Psoas muscle (tissue), 8 donors: ENCODE measurements at places on chromosomes 6 and 20. TPM values are rescaled to one million over a fixed set of nuclear protein-coding genes. Genes with fewer than 3 reads are reported as not detected.

DNA sequence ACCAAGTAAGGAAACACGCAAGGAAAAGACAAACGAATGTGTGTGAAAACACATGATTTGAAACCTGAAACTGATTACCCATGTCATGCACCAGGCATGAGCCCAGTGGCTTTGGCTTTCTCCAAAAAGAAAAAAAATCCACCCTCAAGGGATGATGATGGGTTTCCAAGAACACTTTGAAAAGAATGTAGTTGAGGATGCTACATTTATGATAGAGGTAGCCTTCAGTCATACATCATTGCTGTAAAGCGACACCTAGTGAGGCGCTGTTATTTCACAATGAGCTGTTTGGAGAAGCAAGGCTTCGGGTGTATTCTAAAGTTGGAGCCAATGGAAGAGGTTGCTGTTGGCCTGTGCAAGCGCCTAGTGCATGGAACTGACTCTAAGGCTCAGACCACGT, 124.9 kb downstream of the SCML4 start:
- no peak overlapping the region for H3K27ac ChIP-seq
- H3K4me1 ChIP-seq = no peaks in the 10 kb centered on the region
- no peaks in the 10 kb centered on the region for H3K27me3 ChIP-seq
- no peaks in the 10 kb centered on the region for H3K36me3 ChIP-seq
- no peak for DNase-seq
- no peak overlapping the region for H3K4me3 ChIP-seq

KCNQ5 gene
- total RNA-seq = 90.7 TPM

- peak; percentile 36 for DNase-seq
- H3K27ac ChIP-seq = no peak overlapping the region
- H3K4me1 ChIP-seq = peaks cover 26% of the 10 kb centered on the region
- H3K27me3 ChIP-seq = no peaks in the 10 kb centered on the region
- H3K36me3 ChIP-seq = no peaks in the 10 kb centered on the region
These were observed 58.1 kb downstream of the RAB44 start for GRCh38 chr6:36755435-36756348.

DNA sequence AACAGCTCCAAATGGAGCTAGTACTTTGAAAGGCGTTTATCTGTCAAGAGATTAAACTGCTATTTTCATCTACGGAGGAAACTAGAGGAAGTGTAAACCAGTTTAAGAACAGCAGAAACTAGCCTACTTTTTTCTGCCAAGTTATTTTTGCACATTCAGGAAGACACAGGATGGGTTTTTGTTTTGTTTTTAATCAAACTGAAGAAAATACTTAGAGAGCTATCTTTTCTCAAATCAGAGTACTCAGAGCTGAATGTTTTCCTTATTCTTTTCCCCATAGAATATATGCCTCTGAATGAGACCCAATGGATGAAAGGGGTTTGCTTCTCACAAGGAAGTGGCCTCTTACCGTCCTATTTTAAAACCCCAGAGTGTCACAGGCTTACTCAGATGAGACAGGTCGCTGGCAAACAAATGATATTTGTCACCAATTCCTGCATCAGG, 538.5 kb downstream of the CD83 start:
- no peaks in the 10 kb centered on the region for H3K36me3 ChIP-seq
- no peak for DNase-seq
- peaks cover 12% of the 10 kb centered on the region for H3K4me1 ChIP-seq
- H3K27me3 ChIP-seq = no peaks in the 10 kb centered on the region

DNA sequence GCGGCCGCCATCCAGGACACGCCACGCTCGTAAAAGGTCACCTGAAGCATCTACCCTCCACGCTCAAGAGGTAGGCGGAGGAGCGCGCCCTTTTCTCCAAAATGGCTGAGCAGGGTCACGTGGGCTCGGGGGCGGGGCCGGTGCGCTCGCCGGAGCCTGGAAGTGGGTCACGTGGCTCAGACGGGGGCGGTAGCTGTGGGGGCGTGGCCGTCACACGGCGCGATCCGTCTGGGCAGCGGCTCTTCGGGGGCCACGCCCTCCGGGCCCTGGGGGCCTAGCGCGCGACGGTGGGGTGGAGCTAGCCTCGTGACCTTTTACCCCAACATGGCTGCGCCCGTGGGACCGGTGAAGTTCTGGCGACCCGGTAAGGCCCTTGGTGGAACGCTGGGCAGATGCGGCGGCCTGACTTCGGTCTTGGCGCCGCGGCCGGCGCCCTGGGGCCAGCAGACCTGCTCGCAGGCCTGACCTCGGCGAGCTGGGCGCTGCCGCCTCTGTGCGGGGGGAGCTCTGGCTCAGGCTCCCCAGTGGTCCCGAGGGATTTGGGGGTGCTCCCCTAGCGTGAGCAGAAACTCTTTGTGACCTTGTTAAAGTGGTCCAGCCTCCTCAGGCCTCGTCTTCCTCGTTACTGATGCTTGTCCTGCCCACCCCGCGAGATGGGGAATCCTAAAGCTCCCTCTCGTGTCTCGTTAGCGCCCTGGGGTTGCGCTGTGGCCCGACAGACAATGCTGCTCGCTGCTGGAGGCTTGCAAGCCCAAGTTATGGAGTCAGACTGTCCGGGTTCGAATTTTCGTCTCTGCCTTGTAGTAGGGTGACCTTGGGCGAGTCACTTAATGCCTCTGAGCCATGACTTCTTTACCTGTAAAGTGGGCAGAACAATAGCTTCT, at the start of gene DHX35:
Gene DHX35, plus strand, starts transcription at position 301 of the 884 bp plus-strand sequence. Its CDS starts 24 bp downstream, at position 325.
- peaks cover 4% of the 10 kb centered on the region for H3K36me3 ChIP-seq
- peaks cover 8% of the 10 kb centered on the region for H3K4me1 ChIP-seq
- H3K4me3 ChIP-seq = peak within 1 kb of the TSS; percentile 94
- peak; percentile 99 for DNase-seq

DNA sequence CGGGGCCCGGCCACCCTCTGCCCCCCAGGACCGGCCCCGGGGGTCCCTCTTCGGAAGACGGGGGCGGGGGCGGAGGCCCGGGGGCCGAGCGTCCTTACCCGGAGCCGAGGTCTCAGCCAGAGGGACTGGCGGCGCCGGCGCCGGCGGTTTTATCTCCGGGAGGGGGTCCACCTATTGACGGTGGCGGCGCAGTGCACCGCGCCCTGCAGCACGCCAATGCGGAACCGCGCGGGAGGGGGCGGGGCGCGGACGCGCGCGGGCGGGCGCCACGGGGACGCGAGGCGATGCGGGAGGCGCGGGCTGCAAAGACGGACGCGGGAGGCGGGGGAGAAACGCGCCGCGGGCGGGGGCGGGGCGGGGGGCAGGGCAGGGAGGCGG, at the start of gene EEF1A2:
Gene EEF1A2, minus strand, starts transcription at position 124 of the 378 bp plus-strand sequence. CDS start 1,320 bp downstream, outside the sequence.
- peaks cover 51% of the 10 kb centered on the region for H3K4me1 ChIP-seq
- peak; percentile 76 for DNase-seq
- H3K4me3 ChIP-seq = peak within 1 kb of the TSS; percentile 75
